ENCODE measurements at places on chromosomes 11 and 22. TPM values are rescaled to one million over a fixed set of nuclear protein-coding genes. Genes with fewer than 3 reads are reported as not detected.

DNA sequence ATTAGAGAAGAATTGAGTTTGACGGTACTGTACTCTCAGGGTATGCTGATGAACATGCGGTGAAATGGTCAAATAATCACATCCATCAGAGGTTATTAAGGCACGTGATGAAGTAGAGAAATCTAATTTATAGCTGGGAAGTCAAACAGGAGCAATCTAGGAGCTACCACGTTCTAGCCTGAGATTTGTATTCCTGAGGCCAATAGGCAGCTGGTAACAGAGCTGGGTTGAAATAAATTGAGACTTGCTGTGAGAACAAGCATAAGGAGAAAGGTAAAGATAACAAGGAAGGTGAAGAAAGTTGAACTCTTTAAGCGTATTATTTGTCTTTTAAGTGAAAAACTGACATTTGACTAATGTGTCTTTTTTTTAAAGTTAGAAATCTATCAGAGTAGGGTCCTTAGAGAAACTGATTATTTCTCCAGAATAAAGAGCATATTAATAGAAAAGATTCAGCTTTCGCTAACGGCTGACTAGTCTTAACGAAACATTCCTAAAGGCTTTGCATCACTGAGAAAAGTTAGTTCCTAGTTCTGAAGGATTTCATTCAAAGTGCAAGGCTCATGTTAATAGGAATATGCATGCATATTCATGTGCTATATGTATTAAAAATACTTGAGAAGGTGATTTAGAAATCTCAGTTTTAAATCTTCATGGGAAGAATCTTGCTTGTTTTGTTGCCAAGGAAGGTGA, 5.2 kb upstream of the WEE1 start:
- no peaks in the 10 kb centered on the region for H3K36me3 ChIP-seq
- no peak overlapping the region for H3K4me3 ChIP-seq
- H3K4me1 ChIP-seq, result no peaks in the 10 kb centered on the region
- no peak for DNase-seq

- no peaks in the 10 kb centered on the region for H3K36me3 ChIP-seq
- no peaks in the 10 kb centered on the region for H3K4me1 ChIP-seq
- no peaks in the 10 kb centered on the region for H3K27me3 ChIP-seq
- no peak overlapping the region for H3K4me3 ChIP-seq
- DNase-seq, result peak; percentile 42
- no peak overlapping the region for H3K27ac ChIP-seq
These were observed 21.6 kb downstream of the PDGFB start for GRCh38 chr22:39223091-39223710.

GRCh38 chr11:128311742-128312719, 275.3 kb downstream of the ETS1 start:
- no peak overlapping the region for H3K4me3 ChIP-seq
- no peaks in the 10 kb centered on the region for H3K36me3 ChIP-seq
- H3K4me1 ChIP-seq, result no peaks in the 10 kb centered on the region
- no peak overlapping the region for H3K27ac ChIP-seq

The TSGA10IP gene
- total RNA-seq, result not detected

The GSTP1 gene
- total RNA-seq, result 371 TPM

- H3K36me3 ChIP-seq, result no peaks in the 10 kb centered on the region
- no peak for DNase-seq
- no peak overlapping the region for H3K27ac ChIP-seq
- H3K4me1 ChIP-seq, result peaks cover 2% of the 10 kb centered on the region
These were observed 3.3 kb downstream of the TECTA start for GRCh38 chr11:121104312-121104762.

The ACAD8 gene
- total RNA-seq, result 16.7 TPM
